ENCODE measurements at places on chromosomes 12 and 14. TPM values are rescaled to one million over a fixed set of nuclear protein-coding genes. Genes with fewer than 3 reads are reported as not detected.

Gene NUP37
- 21.6 TPM for polyA plus RNA-seq

Gene LALBA
- polyA plus RNA-seq = not detected

Gene ENDOU
- polyA plus RNA-seq = not detected

Gene LUM
- 0.20 TPM for polyA plus RNA-seq

Gene KCNC2
- 7.4 TPM for polyA plus RNA-seq

Gene NRL
- polyA plus RNA-seq = 9.5 TPM

Gene P2RX2
- not detected for polyA plus RNA-seq

Gene RTL1
- polyA plus RNA-seq = not detected

Gene CLEC2B
- not detected for polyA plus RNA-seq

Gene CIDEB
- polyA plus RNA-seq = not detected

Gene USP44
- polyA plus RNA-seq = 3.2 TPM

Gene LPAR5
- polyA plus RNA-seq = 0.48 TPM
